ENCODE measurements at places on chromosomes 7 and 10.

GRCh38 chr7:36683695-36684357 is 40.5 kb downstream of the AOAH start:
- no peak for DNase-seq

- DNase-seq = no peak
Measured at GRCh38 chr10:124341768-124342135, 77.0 kb downstream of the OAT start.

DNA sequence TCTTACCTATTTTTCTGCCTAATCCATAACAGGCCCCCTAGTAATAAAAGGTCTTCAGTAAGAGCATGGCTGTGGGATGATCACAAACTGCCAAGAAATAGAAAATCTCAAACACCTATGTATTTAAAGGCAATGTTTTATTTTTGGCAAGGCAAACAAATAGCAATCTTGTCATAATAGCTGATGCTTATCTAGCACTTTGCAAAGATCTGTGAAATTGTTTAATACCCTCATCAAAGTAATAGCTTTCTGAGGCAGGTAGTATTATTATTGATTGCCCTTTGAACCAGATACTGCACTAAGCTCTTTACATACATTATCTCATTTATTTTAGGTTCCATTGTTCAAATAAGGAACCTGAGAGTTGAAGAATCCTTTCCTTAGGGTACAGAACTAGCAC is 1.6 kb upstream of the CADPS2 start:
- no peak for DNase-seq

- no peak for DNase-seq
Measured at GRCh38 chr10:58715061-58715460, 202.4 kb downstream of the BICC1 start.

GRCh38 chr7:135189961-135190360 is 19.5 kb upstream of the CYREN start:
- DNase-seq = no peak

DNA sequence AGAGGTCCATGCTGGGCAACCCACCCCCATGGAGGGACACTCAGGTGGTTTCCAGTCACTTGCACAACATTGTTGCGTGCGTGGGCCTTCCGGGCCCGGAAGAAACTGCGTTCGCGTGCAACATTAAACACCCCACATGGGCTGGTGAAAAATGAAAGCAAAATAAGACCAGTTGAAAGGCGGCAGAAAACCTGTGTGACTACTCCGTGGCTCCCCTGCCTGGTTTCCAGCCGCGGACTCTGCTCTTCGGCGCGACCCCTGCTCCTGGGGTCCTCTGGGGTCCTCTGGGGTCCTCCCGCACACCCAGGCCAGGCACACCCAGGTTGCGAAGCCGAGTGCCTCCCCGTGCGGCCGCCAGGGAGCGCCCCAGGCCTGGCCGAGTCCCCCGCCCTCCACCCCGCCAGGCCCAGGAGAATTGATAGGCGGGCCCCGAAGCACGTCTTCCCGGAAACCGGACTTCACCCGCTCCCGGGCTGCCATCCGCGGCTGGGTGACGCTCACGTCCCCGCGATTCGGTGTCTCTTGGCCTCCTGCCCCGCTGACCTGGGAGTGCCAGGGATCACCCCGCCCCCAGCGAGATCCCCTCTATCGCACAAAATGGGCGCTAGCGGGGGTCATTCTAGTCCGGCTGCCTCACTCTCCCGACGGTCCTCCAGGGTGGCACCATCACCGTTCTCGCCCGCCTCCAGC is 1.9 kb upstream of the SH2D4B start:
- no peak for DNase-seq

DNA sequence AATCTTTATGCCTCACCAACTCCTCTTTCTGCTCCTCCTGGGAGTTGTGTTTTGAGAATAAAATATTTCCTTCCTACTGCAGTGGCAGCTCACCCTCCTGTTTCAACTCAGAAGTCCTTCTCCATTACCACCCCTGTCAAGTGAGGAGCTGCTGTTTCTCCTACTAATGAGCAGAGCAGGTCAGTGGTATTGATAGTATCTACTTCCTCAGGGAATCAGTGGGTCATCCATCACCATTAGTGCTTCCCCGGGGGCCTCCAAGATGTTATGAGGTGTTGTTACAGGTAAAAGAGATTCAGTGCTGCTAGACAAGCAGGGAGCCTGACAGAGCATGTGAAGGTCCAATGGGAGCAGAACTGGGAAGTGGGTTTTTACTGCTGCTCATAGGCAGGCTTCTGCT is 795.2 kb downstream of the REEP3 start:
- DNase-seq = no peak

DNA sequence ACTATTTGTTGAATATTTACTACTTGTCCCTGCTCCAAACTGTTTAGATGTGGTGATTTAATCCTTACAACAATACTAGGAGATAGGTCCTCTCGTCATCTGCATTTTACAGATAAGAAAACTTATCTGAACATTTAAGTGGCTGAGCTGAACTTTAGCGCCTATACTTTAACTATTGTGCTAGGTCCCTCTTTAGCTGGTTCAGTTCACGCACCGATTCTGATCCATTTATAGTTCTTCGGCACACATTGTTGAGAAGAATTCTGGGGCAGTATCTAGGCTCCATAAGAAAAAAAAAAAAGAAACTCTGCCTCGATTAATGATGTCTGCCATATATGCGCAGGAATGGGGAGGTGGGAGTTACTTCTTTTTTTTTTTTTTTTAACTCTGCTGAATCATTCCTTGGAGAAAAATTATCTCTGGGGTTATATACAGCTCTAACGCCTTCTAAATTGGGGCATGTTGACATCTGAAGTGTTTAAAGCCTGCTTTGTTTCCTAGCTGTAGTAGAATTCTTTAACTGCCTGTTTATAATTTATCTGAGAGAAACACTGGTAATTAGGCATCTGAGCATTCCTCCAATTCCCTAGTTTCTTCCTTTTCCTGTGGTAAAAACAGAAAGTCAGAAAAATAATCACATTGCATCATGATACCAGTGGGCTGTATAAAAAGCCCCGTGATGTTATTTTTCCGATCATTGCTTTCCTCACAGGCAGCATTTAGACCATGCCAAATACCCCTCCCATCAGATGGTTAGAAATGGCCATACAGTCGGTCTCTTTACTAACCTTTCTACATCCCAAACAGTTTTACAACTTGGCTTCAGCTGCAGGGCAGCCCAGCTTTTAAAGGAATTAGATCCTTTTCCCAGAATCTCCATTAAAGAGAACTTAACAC is 98.5 kb upstream of the KDM7A start:
- no peak for DNase-seq

DNA sequence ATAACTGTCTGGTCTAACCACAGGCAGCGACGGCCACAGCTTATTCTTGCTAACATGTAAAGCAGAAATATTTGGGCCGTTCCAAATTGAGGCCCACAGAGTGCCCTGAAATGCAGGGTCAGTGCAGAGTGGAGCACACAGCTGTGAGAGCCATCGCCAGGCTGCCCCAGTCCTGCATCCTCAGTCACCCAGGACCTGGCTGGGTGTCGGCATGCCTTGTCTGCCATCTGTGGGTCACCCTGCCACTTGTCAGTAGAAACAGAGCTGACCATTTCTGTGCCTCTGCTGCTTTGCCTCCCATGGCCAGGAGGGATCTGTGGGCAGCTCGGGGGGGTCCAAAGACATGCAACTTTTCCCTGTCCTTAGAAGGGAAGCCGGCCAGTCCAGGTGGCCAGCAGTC is 57.3 kb upstream of the BTBD16 start:
- DNase-seq = no peak

DNA sequence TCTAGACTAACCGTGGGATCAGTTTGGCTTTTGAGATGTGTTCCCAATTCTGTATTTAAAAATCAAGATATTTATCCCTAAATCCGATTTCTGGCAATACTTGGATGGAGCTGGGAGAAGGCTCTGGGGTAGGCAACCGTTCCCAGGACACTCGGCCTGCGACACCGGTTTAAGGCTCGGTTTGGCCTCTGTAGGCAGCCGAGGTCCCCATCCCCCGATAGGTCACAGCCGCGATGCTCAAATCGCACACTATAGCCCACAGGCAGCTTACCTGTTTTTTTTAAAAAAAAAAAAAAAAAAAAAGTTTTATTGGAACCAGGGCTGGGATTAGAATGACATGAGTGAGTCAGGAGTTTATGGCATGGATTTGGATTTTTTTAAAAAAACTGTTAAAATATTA is 729 bp upstream of the TAF3 start:
- DNase-seq = no peak

Measured in KBM-7 (cell line).